Fibroblast of the conjunctiva (primary cell): ENCODE measurements at places on chromosomes 5 and 9.
A peak's percentile ranks its signal among the peaks of the same experiment; 100 is the strongest.

GRCh38 chr9:5510360-5510931, at the start of gene PDCD1LG2:
PDCD1LG2 (plus strand) TSS chr9:5510531; CDS start chr9:5522547, 12,016 bp downstream.
- no peak for DNase-seq

DNA sequence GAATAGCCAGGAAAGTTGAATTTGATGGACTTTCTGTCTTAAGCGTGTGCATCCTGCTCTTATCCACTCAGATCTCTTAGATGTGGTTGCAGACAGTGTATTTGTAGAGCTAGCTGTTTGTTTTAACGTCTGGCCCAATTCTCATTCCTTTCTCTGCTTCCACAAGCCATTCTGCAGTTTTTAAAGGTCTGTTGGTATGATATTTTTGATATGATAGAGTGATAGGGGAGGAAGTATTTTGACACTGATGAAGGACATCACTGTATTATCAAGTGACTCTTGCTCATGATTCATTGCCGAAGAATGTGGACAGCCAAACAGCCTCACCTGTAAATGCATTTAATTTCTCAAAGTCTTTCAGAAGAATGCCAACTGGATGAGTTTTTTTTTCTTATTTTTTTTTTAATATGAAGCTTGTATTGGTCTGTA, 4.5 kb downstream of the TJP2 start:
- DNase-seq, result no peak

DNA sequence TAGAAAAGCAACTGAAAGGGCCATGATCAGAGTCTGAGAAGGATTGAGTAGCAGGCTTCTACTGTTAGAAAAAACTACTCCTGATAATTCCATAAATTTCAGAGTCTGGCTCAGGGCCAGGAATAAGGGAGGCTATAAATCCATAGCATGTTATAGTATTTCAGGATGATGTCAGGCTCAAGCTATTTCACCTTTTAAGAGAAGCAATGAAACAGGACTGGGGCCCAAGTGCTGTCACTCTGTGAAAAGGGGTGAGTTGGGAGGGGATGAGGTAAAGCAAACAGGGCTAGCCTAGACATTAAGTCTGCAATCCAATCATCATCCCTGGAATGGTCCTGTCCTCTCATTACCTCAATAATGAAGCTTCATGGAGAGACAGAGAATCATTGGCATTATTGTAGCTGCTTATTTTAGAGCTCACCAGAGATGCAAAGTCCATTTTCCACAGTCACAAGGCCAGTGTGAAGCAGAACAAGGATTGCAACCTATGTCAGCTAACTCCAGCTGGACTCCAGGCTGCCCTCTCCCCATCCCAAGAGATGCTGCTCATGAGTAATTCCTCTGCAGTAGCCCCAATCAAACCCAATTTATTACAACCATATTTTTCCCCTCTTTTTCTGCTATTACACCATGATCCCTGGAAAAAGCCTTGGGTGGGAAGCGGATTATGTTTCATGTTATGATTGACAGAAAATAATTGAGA, 56.0 kb downstream of the PAPPA start:
- DNase-seq, result no peak

- DNase-seq, result no peak
These were observed 124.5 kb upstream of the PRLR start for GRCh38 chr5:35354751-35355150.

- no peak for DNase-seq
These were observed 946.3 kb upstream of the COX7C start for GRCh38 chr5:85671223-85671970.

GRCh38 chr5:142636093-142636492, 49.8 kb downstream of the FGF1 start:
- no peak for DNase-seq

GRCh38 chr5:88886252-88886651, 3.3 kb upstream of the MEF2C start:
- DNase-seq, result no peak

DNA sequence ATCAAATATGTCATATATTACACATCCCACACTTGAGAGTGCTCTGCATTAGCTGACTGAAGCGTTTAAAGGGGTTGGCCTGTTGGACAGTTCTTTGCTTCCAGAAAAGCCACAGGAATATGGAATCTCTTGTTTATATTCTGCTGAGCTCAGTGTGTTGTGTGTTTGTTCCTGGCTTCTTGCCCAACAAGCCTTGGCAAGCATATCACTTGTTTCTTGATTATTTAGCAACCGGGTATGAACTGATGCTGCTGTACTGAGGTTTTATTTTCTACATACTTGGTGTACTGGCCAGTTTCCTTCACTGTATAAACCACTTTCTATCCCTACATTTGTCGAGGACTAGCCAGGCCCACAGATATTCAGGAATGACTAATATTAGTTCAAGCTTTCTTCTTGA, 378.9 kb downstream of the KCTD16 start:
- peak; percentile 75 for DNase-seq

- DNase-seq, result peak; percentile 81
These were observed 118.1 kb upstream of the CCDC112 start for GRCh38 chr5:115414406-115415142.

GRCh38 chr5:38715696-38716095, 130.1 kb upstream of the OSMR start:
- no peak for DNase-seq

DNA sequence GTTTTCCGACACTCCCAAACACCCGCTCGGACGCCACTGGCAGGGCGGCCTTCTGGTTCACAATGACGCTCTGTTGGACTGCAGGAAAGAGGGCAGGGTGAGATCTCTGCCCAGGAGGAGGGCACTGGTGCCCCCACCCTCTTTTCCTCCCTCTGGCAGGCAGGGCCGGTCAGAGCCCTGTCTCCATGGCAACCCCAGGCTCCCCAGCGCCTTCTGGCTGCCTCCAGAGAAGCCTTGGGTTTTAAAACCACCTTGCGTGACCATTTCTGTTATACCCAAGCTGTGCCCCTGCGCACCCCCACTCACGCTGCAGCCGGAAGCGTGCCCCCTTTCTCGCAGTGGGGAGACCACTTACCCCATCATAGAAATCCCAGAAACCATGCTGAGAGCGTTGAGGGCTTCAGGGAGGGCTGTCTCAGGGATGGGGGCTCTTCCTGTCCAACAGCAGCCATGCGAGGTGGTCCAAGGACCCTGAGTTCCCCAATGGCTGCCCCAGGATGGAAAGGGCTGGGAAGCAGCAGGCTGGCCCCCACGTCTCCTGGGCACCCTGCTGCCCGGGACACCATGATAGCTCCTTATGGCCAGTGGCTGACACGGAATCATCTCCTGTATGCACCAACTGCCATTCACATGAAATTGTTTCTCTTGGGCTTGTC, 7.3 kb downstream of the C9orf50 start:
- DNase-seq, result no peak

DNA sequence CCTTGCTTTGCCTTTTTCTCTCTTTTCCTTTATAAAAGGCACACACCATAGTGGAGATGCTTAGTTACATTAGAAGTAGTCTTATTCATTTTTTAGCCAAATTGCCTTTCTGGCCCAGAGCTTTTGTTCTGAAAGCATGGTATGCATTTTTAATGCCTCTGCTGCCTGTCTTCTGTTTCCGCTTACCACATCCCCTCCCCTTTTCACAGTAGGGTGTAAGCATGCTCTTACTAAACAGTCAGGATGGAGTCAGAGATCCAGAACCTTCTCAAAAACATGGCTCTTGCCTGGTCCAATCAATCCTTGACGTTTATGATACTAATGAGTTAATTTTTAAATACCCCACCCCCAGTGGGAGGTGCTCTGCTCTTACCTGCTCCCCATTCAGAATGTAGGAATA, 22.5 kb downstream of the PPP3R2 start:
- no peak for DNase-seq

GRCh38 chr9:76445976-76446375, 13.0 kb upstream of the GCNT1 start:
- no peak for DNase-seq

- no peak for DNase-seq
These were observed 23.1 kb downstream of the P4HA2 start for GRCh38 chr5:132204371-132205135.

DNA sequence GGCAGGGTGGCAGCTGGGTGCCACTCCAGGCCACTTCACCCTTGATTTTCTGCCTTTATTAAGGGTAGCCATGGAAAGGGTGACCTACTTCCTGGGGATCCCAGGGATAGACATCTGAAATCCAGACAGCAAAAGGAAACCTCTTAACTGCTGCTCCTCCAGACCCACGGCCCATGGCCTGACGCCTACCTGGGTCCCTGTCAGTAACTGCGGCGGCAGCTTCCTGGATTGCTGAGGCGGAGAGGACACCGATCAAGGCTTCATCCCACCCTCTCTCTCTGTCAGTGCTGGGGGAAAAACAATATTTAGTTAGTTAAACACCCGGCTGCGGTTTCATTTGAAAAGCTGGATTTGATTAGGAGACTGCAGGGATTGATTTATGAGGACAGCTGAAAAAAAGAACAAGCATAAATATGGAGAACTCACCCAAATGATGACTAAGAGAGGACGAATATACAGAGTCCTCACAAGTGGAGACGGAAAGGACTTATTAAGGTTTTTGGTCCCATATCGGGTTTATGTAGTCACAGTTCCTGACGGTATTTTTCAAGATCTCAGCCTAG, 158.7 kb upstream of the KLF4 start:
- DNase-seq, result peak; percentile 35

GRCh38 chr9:70607926-70608325, 193.5 kb upstream of the KLF9 start:
- DNase-seq, result no peak

GRCh38 chr9:73206851-73207250, 55.2 kb downstream of the ANXA1 start:
- DNase-seq, result no peak

DNA sequence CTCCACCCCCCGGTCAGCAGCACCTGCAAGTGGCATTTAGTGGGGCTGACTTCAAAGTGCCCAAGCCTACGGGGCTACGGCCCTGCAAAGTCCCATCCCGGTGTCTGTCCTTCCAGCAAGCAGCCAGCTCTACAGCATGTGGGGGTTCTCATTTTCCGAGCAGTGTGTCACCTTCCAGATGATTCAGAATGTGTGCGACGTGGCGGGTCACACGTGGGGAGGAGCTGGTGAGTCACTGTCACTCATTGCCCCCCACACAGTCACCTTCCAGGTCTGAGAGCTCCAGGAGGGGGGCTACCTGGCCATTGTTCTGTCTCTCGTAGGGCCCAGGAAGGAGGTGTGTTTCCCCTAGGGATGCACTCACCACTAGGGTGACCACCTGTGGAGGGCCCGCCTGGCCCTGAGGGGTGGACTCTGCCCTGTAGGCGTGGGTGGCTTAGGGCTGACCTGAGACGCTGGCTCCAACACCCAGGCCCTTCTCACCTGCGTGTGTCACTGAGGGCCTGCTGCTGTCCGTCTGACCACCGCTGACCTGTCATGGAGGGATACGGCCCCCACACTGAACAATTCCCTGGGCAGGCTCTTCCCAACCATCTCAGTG, 70.2 kb downstream of the SEMA4D start:
- no peak for DNase-seq

- DNase-seq, result no peak
These were observed 6.1 kb upstream of the ALDH1B1 start for GRCh38 chr9:38386319-38386895.

DNA sequence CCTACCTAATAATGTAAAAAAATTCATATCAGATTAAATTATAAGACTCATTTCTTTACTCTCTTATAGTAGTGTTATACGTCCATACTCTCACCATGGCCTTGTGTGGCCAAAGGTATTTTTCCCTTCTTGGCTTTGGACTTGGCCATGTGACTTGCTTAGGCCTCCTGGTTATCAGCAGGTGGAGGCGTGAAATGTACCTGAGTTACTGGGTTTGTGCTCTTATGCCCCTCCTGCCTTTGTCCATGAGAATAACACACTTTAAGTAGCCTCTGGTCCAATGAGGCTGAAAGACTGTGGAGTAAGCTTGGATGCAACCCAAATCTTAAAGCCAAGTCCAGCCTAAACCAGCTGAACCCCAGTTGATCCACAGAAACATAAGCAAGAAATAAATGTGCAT, 68.7 kb downstream of the RETREG1 start:
- no peak for DNase-seq

DNA sequence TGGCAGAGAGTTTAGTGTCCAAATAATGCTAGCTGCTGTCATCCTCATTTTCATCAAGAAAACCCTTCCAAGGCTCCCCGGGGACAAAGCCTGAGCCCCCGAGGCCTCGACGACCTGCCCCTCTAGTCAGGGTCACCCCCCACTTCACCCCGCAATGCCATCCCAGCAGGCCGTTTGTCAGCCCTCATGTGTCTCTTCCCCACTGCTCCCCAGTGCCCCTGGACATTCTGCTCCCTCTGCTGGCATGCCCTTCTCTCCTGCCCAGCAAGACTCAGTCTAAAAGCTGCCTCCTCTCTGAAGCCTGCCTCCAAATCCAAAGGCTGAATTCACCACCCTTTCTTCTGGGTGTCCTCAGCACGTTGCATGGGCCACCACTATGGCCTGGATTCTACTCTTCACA, 59.3 kb downstream of the PAX5 start:
- DNase-seq, result no peak

- no peak for DNase-seq
These were observed 18.8 kb downstream of the COL5A1 start for GRCh38 chr9:134660407-134660806.

DNA sequence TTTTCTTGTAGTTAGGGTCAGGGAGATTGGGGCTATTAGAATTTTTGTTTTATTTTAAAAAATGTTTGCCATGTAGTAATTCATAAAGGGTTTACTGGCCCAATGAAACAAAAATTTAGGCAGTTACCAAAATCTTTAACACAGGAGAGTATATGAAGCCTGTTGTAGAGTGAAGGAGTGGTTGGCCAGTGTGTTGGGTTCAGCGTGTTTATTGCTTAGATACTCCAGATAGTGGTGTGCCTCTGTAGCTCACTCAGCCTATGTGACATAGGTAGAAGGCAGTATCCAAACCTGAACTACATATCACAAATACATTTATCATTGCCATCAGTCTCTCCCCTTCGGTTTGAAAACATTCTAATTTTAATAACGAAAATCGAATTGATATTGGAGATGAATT, 1.2 kb downstream of the TEK start:
- no peak for DNase-seq

- no peak for DNase-seq
These were observed 52.6 kb downstream of the SH3RF2 start for GRCh38 chr5:145988993-145989392.

DNA sequence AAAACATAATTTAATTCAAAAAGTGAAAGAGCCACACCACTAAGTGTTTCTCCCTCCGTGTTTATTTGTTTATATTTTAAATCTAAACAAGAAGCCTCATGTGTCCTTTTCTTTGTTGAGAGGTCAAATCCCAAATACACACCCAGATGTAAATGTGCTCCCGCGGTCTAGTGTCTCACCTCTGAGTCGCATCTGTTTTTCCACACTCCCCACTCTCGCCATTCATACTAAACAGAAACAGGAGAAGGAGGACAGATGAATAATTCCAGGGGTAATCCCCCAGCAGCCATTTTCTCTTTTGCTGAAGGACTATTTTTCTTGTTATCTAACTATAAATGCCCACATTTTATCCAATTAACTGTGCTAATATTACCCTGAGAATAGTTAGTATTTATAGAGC, 361.6 kb upstream of the RIOK2 start:
- DNase-seq, result no peak

DNA sequence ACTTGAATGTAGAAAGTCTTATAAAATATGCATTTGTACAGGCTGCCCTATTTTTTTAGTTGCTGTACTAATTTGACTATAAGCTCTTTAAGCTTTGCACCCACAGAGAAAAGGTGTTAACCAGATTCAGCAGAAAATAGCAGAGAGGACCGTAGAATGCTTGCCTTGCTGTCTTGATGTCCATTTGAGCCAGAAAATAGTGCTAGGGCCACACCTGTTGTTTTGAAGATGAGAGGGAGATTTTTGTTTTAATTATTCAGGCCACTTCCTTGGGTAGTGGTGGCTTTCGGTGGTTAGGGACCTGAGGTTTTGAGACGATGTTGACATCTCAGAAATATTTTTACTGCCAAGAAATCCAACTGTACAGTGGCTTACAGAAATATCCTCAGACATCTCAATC, 196.0 kb downstream of the SPATA31D1 start:
- DNase-seq, result no peak
